ENCODE measurements at places on chromosomes 16 and 17.
A peak's percentile ranks its signal among the peaks of the same experiment; 100 is the strongest.

DNA sequence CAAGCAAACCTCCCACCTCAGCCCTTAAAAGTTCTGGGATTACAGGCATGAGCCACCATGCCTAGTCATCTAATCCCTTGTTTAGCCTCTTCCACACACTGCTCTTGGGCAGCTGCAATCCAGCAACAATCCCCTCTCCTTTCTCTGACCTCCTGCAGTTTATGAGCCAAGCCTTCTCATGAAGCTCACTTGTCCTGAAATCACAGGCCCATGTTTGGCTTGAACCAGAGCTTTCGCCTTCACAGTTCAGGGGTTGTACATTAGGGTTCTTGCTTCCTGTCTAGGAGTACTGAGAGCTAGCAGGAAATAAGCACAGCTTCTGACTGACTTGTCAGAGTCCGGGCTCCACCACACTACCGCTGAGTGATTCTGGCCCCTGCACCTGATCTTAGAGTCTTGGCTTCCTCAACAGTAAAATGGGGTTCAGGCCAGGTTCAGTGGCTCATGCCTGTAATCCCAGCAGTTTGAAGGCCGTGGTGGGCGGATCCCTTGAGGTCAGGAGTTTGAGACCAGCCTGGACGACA, 16.3 kb downstream of the ERAL1 start:
- DNase-seq = peak; percentile 12

DNA sequence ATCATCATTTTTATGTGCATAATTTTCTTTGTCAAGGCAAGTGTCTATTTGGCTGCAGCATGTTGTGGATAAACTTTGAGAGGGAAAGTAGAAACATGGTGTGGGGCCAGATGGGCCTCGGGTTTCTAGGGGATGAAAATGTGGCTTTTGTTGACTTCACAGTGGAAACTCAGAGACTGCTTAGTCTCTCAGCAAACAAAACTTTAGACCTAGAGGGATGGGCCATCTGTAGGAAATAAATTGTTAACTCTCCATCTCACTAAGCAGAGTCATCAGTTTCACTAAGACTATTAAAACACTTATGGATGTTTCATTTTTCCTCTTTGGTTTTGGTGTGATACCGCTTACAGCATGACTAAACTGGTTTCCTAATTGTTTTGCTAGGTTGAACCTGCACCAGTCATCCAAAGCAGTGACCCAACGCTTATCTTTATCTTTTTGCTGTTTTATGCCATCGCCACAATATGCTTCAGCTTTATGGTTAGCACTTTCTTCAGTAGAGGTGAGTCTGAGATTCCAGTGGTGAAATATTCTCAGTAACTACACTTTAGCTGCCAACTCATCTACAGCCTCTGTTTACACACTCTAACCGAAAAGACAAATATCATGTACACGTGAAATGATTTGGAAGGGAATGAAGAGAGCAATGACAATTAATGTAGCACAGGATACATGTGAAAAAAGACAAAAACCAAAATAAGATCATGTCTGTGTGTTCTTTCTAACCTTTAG, 60.6 kb upstream of the CRYM start:
- DNase-seq = no peak

GRCh38 chr17:8079291-8080207, 8.0 kb downstream of the ALOX12B start:
- peak; percentile 78 for DNase-seq

- DNase-seq = no peak
Observed at GRCh38 chr17:32684087-32684958, 192.6 kb downstream of the MYO1D start.

DNA sequence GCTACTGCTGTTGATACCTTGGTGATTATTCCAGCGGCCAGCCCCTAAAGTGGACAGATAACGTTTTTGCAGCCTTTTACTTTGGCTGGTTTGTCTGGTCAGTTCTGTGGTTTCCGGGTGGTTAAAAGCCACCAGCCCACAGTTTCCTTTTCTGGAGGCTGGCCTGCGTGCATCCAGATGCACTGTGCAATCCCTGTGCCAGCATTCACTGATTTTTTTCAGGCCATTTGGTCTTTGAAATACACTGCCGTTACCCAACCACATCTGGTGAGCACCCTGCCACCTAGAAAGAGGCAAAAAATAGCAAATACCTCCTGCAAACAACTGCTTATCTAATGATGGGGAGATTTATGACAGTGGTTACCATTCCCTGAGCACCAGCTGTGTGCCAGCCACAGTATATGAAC, 797 bp downstream of the NUDT7 start:
- no peak for DNase-seq

- no peak for DNase-seq
Observed at GRCh38 chr16:89170346-89171215, 967 bp upstream of the CDH15 start.

DNA sequence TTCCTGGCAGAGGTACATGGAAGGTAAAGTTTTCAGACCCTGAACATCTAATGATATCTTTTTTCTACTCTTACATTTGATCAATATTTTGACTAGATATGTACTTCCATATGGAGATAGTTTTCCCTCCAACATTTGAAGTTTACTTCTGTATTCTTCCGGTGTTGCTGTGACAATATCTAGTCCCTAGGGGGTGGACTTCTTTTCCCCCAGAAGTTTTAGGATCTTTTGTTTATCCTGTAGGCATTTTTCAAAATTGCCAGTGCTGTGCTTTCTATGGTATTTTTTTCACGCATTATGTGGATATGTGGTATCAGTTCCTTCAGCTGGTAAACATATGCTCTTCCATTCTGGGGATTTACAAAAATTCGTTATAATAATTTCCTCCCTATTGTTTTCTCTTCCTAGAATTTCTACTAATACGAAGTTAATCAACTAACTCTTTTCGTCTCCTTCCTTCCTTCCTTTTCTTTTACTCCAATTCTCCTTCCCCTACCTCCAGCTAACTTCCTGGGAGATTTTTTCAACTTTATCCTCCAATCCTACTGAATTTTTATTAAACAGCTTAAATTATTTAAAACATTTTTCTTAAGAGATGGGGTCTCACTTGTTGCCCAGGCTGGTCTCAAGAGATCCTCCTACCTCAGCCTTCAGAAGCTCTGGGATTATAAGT, 26.1 kb upstream of the ZNHIT3 start:
- DNase-seq = no peak

DNA sequence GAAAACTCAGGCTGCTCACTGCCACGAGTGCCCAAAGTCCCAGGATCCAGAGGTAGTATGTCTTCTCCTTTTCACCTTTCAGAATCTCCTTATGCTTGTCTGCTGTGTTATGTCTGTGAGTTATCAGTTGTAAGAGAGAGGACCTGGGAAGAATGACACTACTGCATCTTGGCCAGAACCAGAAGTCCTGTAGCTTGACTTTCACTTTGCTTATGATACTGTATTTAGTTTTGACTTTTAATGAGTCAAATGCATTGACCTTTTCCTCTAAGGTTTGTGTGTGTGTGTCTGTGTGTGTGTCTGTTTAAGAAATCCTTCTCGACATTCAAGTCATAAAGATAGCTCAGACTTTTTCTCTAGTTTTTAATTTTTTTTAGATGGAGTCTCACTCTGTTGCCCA, 43.4 kb downstream of the BMERB1 start:
- no peak for DNase-seq

DNA sequence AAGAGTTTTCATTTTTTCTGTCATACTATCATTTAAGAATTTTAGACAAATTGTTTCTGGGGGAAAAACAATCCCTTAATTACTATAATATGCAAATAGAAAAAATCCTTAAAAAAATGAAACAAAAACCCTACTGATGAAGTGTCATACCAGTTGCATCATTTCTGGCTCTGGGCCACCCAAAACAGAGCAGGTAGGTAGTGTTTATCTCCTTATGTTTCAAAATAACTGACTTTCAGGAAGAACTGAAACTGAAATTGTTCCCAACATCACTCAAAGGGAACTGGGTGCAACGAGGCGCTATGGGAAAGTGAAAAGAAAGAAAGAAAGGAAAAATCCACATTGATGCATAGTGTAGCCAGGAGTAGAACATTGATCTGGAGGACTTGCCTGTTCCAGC, 653.1 kb upstream of the SOX9 start:
- DNase-seq = no peak

DNA sequence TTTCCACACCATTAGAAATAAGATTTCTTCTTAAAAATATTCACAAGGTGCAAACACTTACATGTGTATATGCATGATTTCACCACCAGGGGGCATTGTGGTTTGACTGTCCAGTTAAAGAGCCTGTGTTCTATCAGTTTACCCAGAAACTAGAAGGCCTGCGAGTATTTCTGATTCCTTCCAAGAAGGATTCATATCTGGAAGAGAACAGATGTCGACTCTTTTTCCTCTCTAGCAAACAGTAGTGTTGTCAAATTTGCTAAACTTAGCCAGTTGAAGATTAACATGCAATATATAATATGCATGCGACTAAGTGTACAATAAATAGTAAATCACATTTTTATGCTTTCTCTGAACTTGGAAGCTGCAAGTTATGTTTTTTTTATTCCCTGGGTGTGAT, 404.1 kb downstream of the WWOX start:
- peak; percentile 53 for DNase-seq

Data from activated CD4-positive, alpha-beta T cell treated with anti-CD3 and anti-CD28 coated beads for 4 hours (primary cell).